IPS-NIHi11 (cell line): ENCODE measurements at places on chromosomes 2 and 18.

DNA sequence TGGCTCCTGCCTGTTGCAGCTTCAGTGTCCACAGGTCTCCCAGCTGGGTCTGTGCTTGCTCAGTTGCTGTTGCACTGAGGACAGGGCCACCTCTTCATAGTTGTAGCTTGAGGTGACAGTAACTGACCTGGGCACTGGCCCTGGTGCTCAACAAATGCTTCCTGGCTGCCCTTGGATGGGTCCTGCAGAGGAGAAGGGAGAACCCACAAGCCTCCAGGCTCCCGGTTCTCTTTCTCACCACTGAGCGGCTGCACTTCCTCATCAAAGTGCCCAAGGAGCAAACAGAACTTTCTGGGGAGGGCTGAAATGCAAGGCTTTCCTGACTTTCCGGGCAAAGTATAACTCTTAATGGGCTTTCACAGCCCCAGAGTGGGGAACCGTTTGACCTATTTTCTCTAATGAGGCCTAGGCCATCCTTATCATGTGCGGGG lies 38.7 kb downstream of the LCT start:
- no peak for DNase-seq

- no peak for DNase-seq
Measured at GRCh38 chr2:179403624-179404023, 139.0 kb upstream of the SESTD1 start.

- no peak for DNase-seq
Measured at GRCh38 chr18:69948919-69949537, 1.4 kb upstream of the CD226 start.

DNA sequence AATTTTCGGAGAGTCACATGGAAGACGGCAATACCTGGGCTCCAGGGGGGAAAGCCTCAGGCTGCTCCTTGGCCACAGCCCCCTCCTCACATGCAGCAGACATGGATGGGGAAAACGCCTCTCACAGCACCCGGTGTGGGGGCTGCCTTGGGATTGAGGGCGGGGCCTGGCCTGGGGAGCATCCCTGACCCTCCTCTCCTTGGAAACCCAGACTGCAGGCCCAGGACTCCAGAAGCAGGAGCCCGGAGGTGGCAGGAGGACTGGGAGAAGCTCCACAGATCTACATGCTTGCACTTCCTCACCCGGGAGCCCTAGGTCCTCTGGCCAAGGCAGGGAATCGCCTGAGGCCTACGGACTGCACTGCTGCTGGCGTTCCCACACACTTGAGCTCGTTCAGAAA lies 12.1 kb upstream of the HES6 start:
- no peak for DNase-seq

DNA sequence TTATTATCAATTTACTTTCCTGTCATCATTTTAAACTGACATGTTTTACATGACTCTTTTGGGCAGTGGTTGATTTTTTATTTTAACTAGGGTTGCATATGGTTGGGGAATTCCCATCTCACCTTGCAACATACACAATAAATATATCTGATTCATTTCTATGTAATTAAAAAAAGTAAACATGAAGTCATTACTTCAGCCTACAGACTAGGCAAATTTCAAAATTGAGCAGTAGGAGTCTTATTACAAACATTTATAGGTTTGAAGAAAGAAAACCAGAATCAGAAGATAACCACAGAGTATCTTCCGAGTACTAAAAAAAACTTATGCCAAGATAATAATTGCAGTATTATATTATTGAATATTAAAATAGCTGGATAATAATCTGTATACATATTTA lies 377.0 kb upstream of the VRK2 start:
- DNase-seq, result no peak

- no peak for DNase-seq
Measured at GRCh38 chr18:69813559-69813958, 134.1 kb downstream of the CD226 start.

DNA sequence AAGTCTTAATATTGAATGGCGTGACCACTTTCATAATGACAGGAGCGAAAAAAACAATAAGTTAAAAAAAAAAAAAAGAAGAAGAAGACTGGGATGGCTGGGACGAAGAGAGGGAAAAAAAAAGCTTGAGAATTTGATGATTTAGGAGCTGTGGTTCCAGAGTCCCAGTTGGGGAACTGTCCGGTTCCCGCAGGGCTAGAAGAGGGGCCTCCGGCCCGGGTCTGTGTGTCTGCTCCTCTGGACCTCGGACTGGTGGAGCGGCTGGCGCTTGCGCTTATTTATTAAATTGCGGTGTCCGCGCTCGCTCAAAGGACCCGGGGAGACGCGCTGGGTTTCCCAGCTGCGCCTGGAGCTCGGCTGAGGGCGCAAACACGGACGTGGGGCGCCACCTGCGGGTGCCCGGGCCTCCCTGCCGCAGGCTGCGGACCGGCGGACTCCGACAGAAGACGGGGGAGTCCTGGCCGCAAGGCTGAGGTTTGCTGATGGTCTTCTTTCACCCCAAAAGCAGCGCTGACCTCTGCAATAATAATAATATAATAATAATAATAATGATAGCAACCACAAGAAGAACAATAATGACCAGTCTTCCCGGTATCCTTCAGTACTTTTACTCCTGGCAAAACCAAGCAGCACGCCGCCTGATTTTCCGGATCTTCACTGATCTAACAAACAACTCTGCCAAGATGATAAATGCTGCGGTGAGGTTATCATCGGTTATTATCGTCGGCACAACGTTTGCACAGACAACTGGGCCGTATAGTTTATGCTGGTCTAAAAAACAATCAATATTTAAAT lies at the start of gene CBLN2:
Gene CBLN2, minus strand, starts transcription at position 251 of the 795 bp plus-strand sequence. CDS start 2,182 bp downstream, outside the sequence.
- peak; percentile 86 for DNase-seq

DNA sequence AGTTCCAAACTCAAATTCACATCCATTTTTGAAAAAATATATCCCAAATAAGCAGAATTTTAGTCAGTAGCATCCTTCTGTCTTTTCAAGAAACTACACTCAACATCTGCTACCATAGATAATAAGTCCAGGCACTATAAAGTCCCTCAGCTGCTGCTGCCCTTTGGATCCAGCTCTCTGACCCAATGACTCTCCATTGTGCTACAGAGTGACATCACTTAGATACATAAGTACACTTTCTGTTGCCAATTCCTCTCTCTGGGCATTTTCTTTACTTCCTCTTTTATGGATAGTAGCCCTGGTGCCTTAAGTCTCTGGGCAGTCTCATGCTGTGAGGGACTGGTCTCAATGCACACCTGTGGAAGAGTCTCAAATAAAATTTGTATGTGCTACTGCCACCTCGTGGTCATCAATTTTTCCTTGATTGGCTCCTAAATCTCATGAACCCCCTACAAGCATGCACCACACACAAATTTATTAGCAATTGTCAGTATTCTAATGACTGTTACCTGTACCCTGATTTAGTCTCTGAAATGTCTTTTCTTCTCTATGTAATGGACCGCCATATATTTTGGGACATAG lies 219.2 kb downstream of the LRP1B start:
- peak; percentile 23 for DNase-seq

- DNase-seq, result peak; percentile 96
Measured at GRCh38 chr2:62195421-62196277, at the start of gene B3GNT2. Gene B3GNT2, plus strand, starts transcription at chr2:62196115. Its CDS starts 26,106 bp downstream, at chr2:62222221.

GRCh38 chr18:66005831-66006588 lies 255.2 kb downstream of the CDH7 start:
- DNase-seq, result no peak

- DNase-seq, result no peak
Measured at GRCh38 chr18:74689251-74689650, 91.6 kb downstream of the ZNF407 start.

DNA sequence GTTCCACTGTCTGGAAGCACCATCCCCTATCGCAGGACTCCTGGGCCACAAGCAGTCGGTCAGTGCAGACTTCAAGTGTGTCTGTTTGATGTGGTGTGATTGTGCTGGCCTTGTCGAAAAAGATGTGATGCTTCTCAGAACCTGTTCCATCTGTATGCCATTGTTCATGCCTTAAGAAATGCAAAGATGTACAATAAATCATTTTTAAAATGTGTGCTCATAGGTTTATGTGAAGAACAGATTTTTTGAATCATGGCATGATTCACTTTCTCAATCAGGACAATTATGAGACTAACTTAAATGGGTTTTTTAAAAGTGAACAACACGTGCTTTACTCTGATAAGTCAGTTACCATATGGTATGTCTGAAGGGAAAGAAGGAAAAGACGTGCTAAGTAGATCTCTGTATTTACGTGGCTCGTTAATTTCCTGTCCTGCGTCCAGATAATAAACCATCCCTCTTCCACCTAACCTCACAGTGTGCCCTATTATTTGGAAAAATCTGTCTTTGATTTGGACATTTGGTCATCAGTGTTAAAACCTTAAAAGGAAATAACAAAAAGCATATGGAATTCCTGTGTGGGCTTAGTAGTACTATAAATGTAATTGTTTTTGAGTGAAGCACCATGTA lies 54.9 kb downstream of the PRKRA start:
- DNase-seq, result no peak

GRCh38 chr18:52069201-52069600 lies 270.8 kb upstream of the DCC start:
- no peak for DNase-seq

- DNase-seq, result no peak
Measured at GRCh38 chr2:218569661-218570500, 1.2 kb downstream of the CNOT9 start.

DNA sequence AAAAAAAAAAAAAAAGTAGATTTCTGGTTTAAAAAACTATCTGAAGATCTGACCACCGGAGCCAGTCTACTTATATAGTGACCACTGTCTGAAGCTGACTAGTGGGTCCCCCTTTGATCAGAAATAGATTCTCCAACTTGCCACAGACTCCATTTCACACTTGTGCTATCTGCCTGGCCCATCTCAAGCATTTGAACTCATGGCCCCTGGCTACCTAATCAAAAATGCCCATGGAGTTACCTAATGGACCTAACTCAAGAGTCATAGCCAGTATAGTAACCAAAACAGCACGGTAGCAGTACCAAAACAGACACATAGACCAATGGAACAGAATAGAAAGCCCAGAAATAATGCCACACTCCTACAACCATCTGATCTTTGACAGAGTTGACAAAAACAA lies 17.0 kb upstream of the ATL2 start:
- no peak for DNase-seq

DNA sequence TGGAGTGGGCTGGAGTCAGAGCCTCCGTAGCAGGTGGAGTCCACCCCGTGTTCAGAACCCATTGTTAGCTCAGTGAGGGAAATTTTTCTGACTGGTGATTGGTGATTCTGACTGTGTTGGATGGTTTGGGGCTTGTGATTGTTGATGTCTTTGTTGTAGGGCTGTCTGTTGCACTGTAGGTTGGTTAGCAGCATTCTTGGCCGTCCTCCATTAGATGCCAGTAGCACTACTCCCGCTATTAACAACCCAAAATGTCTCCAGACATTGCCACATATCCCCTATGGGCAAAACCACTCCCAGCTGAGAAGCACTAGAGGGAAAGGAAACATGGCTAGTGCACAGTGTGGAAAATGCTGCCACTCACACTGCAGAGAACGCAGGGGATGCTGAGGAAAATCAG lies 51.7 kb downstream of the ARMC9 start:
- DNase-seq, result no peak

DNA sequence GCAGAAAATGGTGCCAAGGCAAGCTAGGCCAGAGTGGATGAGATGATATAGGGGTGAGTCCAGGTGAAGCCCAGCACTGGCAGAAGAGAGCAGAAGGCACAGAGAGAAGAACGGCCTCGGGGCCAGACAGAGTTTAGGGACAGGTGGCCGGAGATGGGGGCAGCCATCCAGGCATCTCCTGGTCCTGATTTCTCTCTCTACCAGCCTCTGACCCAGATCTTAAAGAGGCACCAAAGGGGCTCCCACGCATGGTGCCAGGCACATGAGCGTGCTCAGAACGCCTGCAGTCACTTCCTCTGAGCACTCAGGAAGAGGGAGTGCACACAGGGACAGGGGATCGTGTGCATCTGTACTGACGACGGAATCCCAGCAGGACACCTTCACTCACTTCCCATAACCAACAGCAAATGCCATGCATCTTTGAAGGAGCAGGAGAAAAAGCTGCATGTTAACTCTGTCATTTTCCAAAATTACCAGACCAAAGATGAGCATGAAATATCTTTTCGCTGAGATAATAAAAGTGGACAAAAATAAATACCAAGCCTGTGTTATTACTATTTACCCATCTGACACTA lies 427.8 kb upstream of the MYT1L start:
- DNase-seq, result no peak

GRCh38 chr2:88483200-88483599 lies 30.7 kb upstream of the FOXI3 start:
- no peak for DNase-seq

- no peak for DNase-seq
Measured at GRCh38 chr2:62591491-62591890, 85.5 kb upstream of the TMEM17 start.

- DNase-seq, result no peak
Measured at GRCh38 chr2:119958670-119959268, 54.1 kb upstream of the EPB41L5 start.

GRCh38 chr2:179909845-179910734 lies 48.7 kb upstream of the ZNF385B start:
- no peak for DNase-seq

DNA sequence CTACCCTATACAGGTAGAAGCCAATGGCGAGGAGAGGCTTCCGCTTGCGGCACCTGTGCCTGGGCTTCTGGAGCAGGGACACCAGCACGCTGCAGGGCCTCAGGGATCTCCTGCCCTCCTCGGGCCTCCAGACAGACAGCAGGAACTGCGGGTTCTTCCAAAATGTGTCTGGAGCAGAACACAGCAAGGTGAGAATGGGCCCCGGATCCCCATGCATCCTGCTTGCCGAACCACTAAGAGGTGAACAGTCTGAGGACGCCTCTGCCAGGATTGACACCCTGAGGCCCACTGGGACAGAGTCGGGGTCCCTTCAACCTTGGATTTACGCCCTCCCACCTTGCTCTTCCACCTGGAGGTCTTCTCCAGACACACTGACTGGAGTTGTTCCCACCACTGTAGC lies 25.4 kb downstream of the CAPN14 start:
- DNase-seq, result no peak

- no peak for DNase-seq
Measured at GRCh38 chr18:74430806-74431571, 26.1 kb downstream of the DIPK1C start.

- no peak for DNase-seq
Measured at GRCh38 chr2:121038431-121038830, 246.6 kb downstream of the TFCP2L1 start.

DNA sequence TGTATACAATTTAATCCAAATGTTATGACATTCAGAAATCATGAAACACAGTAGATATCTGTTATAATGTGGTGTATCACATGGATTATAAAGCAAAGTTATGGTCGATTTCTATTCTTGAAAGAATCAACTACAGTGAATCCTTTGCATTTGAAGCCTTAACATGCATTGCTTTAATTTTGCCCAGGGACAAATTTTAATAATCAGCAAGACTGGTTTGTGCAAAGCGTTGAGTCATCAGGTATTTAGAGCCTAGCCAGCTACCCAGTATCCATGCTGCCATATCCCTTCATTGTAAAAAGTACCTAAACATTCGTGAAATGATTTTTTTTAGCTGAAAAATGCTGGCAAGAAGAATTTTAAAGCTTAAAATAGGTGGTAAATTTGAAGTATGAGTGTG lies 8.9 kb upstream of the SPDYA start:
- DNase-seq, result no peak

DNA sequence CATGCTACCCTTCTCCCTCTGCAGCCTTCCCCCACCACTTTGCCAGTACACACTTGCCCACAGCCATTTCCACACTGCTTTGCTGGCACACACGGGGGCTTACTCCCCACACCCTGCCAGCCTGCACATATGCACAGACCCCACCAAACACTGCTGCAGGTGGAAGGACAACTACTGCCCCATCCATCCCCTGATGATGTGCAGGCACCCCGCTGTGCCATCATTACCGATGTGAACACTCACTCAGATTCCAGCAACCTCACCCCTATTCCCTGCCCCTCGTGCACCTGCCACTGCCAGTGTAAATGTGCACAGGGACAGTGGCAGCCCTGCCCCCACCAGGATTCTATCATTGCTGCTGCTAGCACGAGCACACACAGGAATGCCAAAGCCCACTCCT lies 1400.8 kb upstream of the DDX18 start:
- DNase-seq, result no peak
